IMR-90 (cell line): ENCODE measurements at places on chromosomes 13 and 19. TPM values are rescaled to one million over a fixed set of nuclear protein-coding genes. Genes with fewer than 3 reads are reported as not detected.
A peak's percentile ranks its signal among the peaks of the same experiment; 100 is the strongest.

GRCh38 chr13:88068975-88069374, 397.8 kb downstream of the SLITRK5 start:
- DNase-seq, result no peak

- no peak for DNase-seq
Observed at GRCh38 chr13:109428146-109428545, 358.2 kb downstream of the IRS2 start.

- DNase-seq, result no peak
Observed at GRCh38 chr13:39106216-39107005, 68.2 kb downstream of the NHLRC3 start.

- DNase-seq, result no peak
Observed at GRCh38 chr13:114140131-114140905, 7.9 kb upstream of the RASA3 start.

DNA sequence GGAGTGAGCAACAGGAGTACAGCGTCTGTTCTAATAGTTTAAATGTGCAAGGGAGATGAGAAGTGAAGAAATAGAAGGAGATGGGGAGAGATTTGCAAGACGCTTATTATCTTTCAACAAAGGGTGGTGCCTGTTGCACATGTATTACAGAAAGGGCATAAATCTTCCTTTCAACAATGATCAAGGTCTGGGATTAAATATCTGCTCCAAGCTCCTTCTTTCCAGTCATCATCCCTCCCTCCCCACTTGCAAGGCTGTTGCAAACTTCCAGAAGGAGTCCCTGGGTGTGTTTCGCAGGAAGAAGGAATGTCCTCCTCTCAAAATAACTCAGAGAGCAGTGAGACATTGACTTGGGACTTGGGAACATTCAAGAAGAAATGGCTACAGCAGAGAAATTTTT, 63.5 kb upstream of the MYCBP2 start:
- no peak for DNase-seq

DNA sequence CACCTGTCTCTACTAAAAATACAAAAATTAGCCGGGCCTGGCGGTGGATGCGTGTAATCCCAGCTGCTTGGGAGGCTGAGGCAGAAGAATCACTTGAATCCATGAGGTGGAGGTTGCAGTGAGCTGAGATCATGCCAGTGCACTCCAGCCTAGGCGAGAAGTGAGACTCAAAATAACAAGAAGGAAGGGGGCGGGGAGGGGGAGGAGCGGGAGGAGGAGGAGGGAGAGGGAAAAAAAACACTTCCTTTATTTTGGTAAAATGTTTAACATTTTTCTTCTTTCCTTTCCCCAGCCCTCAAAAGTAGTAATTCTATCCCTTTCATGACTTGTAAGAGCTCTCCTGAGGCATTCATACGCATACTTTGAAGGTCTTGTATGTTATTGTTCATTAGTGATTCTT, 44.3 kb downstream of the SPRY2 start:
- DNase-seq, result no peak

DNA sequence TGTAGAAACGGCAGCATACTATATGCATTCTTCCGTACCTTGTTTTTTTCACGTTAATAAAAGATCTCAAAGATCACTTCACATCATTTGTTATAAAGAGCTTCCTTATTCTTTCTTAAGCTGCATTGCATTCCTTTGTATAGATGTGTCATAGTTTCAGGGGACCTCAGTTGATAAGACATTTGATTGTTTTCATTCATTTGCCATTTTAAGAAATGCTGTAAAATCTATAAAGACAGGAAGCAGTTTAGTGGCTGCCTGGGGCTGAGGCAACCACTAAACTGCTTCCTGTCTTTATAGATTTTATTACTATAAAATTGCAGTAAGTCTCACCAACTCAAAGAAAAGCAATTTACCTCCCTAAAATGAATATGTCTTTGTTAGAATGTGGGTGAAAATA, 59.4 kb downstream of the ZDHHC20 start:
- peak; percentile 18 for DNase-seq

DNA sequence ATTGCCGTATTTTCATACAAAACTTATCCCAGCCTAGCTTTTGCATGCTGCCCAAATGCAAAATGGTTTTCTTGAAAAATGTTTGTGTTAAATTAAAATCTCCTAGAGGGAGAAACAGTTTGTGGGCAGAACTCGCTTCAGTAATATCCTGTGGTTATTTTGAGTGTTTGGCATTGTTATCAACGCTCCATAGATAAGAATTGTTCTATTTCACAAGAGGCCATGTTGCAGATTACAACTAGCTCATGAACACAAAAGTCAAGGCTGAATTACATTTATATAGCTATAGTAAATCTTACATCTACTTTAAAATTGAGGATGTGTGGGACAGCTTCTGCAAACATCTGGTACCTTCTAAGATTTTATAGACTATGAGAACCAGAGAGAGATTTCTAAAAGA, 447.9 kb downstream of the DCT start:
- DNase-seq, result peak; percentile 8

- peak; percentile 24 for DNase-seq
Observed at GRCh38 chr13:51781246-51782022, 22.5 kb downstream of the DHRS12 start.

GRCh38 chr19:4594201-4594600, 34.7 kb upstream of the SEMA6B start:
- DNase-seq, result peak; percentile 13

Gene FCAR
- not detected in 2 replicates for total RNA-seq

Gene FBXO27
- total RNA-seq, result under 0.01 and 0.18 TPM in 2 replicates

Gene FGF22
- total RNA-seq, result not detected in 2 replicates

Gene RUBCNL
- under 0.01 TPM in 1 of 2 replicates, not detected in the other for total RNA-seq

Gene CEBPA
- total RNA-seq, result under 0.01 TPM in 1 of 2 replicates, not detected in the other
